ENCODE measurements at places on chromosomes 2 and 18.

GRCh38 chr2:222307143-222307756 is 8.5 kb upstream of the PAX3 start:
- no peak for DNase-seq

DNA sequence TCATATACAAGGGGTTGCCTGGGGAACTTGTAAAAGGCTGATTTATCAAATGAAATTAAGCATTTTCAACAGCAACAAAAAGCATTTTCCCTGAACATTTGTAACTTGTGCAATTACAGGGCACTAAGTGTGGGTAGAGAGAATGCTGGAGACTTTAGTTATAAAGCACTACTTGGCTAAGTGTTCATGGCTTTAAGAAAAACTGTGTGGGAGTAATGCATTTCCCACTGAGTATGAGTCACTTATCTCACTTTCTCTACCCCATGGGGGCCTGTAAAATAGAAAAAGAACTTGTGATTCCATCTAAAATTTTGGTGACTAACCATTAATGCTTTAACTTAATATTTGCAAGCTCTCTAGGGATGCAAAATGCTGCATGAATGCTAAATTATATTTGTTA is 193.4 kb downstream of the CCDC102B start:
- DNase-seq = no peak

DNA sequence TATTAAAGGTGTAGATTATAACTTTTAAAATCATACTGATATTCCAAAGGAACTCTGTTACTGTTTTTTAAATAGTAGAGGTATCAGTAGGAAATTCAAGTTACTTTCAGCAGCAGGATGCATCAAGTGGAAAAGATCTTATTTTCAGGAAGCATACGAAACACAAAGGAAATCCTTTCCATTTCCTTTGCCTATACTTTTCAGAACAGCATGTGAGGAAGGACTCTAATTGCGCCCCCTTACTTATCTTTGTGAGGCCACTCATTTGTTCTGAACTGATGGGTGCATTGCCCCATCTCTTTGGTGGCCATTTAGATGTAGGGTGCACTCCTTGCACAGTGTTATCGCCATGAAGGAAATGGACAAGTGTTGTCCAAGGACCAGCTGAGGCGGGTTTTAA is 145.3 kb downstream of the BABAM2 start:
- no peak for DNase-seq

DNA sequence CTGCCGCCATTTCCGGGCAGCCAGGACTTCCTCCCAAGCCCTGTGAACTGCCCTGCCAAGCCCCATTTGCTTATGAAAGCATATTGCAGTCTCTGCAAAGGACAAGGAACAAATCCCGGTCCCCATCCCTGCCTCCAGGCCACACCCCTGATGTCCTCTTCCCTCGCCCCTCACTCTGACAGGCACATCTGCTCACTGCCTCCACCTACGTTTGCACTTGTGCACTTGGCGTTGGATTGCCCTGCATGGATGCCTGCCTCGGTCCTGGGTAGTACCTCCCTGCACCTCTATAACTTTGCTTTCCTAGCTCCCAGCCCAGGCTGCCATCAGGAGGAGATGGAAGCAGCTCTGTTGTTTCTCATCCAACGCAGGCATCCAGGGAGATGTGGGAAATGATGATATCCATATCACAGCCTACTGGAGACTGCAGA is 19.6 kb upstream of the RPL31 start:
- no peak for DNase-seq

DNA sequence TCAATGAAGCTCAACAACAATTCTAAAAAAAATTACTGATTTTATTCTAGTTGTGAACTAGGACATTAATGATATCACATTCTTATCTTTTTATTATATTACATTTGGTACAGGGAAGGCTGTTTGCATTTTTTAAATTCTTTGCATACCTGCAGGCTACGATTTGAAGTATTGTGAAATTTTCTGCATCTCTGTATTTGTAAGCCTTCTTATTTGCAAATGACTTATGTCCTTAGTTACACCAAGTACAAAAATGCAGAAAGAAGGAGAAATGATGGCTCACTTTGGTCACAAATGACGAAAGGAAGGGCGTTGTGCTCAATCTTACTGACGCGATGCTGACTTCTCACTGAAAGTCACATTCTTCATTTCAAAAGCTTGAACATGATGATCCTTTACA is 227.5 kb upstream of the SOX11 start:
- DNase-seq = no peak

DNA sequence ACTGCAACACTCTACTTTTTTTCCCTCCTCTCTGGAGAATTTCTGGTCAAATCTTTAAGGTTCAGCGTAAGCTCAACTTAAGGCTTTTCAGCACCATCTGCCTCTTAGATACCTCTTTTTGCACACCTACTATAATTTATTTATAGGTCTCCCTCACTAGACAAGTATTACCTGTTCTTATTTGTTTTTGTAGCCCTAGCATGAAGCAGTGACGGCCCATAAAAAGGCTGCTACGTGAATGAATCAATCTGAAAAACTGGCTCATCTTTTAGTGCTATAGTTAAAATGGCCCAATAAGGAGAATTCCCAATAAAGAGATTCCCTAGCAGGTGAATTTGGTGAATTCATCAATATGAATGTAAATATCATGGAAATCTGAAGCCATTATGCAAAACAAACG is 6.5 kb downstream of the RNF149 start:
- DNase-seq = no peak

GRCh38 chr18:55910296-55910695 is 322.3 kb upstream of the TCF4 start:
- DNase-seq = no peak

DNA sequence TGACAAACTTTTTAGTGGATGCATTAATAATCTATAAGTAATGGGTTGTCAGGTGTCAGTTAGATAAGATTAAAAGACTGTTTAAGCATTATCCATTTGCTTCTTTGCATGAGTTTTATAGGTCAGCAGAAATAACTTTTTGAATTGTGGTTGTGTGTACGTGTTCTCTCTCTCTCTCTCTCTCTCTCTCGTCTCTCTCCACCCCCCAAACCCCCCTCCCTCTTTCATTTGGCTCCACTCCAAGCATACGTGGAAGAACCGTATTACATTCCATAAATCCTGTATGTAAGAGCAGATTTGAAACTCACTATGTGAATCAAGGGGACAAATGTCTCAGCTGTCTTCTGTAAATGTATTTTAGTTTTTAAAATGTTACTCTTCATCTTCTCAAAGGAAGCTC is 120.2 kb downstream of the MEIS1 start:
- DNase-seq = no peak

DNA sequence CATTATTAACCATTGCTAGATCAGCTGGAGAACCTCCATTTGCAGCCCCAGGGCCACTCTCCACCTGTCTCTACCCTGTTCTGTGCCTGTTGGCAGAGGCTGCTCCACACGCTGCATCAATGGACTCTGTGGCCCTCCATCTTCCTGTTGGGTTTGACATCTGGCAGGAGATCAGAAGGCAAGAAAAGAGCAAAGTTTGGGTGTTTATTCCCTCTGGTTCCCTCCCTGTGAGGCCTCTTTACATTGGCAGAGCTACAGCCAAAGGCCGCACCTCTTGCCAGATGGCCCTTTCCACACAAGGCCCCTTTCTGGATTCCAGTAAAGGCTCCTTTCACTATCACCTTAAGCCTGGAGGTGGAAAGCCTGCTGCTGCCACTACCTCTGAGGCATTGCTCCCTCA is 110.9 kb upstream of the RND3 start:
- DNase-seq = no peak

DNA sequence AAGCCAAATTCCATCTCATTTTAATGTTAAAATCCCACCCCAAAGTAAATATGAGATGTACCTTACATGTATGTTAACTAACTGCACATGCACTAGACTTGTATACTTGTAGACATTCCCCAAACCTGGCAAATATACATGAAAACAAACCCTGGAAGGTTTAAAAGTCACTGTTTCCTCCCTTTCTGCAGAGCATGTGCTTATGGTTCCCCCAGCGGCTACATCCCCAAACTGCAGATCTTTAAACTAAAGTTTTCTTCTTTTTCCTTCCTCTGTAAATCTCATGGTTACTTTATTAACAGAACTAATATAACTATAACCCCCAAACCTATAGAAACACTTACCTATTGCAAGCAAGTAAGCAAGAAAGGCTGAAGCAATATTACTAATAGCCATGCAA is 731.5 kb downstream of the LRP1B start:
- no peak for DNase-seq

DNA sequence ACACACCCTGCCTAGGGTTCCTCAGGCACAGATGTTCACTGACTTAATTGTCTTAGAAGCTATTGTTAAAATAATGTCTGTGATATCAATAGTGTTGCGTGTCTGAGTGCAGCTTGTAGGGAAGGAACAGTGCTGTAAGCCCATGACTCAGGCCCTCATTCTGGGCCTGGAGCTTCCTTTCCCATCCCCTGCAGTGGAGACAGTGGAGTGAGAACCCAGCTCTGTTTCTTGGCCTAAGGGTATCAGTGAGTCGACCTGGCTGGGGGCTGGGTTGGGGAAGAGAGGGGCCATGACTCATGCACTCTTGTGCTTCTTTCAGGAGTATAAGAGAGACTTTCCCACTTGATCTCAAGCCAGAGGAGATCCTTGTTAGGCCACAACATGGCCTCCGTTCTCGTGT is 106.8 kb downstream of the HRH4 start:
- no peak for DNase-seq

DNA sequence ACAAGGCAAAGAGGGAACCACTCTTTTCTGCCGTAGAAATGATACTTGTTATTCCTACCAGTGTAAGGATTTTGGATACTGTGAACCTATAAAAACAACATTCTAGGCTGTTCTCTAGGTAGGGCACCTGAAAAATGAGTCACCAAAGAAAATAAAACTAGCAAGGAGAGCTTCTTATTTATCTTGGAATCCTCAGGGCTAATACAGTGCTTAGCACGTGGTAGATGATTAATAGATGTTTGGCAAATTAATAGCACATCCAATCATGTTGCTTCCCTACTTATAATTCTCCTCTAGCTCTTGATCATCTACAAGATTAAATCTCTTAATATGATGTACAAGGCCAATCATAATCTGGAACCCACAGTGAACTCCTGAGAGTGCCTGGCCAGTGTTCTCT is 73.1 kb downstream of the AAK1 start:
- DNase-seq = no peak

- no peak for DNase-seq
Observed at GRCh38 chr2:209208211-209208610, 215.6 kb upstream of the MAP2 start.

DNA sequence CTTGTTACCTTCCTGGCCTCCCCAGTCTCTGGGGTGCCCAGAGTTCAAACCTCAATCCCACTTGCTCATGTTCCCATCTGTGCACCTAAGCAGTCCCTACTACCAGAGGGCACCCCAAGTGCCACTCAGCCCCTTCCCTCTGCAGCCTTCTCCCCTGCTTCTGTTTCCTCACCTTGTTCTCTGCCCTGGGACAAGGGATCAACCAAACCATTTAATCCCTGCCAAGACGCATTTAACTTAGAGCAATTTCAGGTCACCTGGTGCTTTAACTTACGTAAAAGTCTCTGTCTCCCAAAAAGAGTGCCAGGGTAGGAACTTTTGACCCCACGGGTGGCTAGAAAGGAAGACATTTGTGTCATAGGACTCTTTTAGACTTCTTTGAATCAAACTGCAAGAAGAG is 67.2 kb downstream of the SRD5A2 start:
- no peak for DNase-seq

DNA sequence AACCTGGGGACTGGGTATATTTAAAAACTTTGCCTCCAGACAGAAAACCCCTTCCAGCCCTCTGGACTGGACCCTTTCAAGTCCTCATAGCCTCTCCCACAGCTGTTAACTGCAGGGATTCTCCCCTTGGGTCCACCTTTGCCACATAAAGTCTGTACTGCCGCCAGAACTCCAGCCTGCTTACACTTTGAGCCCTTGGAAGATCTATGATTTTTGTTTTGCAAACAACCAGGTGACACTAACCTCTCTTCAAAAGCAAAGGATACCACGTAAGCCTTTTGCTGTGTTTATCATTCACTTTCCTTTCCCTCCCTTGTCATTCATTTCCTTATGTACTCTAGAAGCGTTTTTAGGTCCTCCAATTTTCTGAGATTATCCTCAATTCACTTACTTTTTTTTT is 4.1 kb upstream of the AGXT start:
- DNase-seq = no peak

GRCh38 chr2:160201849-160202539 is 1.9 kb upstream of the ITGB6 start:
- no peak for DNase-seq

DNA sequence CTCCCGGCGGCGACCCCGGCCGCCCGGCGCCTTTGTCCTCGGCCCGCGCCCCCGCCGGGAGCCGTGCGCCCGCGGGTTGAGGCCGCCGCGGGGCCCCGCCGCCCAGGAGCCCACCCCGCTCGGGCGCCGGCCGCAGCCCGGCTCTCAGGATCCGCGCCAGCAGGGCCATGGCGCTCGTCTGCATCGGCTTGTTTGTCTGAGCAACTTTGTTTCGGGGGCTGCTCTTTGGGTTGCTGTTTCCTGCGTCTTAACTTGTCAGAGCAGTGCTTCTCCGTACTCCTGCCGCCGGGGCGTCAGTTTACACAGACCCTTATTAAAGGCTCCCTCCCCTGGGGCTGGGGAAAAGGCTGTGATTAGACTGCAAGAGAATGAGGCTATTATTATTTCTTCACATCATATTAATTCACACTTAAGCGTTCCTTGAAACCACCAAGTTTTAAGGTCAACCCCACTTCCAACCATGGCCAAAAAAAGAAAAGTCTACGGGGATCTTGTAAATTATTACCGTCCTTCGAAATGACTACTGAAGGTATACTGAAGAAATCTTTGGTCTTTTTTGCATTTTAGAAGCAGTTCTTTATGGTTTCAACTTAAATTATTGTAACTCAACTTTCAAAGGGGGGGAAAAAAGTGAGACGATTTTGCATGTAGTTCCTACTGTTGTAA is at the start of gene CYP27C1:
TSS of gene CYP27C1 (minus strand) at position 198 of the 666 bp plus-strand sequence. CDS start at position 169, 29 bp downstream.
- DNase-seq = no peak

DNA sequence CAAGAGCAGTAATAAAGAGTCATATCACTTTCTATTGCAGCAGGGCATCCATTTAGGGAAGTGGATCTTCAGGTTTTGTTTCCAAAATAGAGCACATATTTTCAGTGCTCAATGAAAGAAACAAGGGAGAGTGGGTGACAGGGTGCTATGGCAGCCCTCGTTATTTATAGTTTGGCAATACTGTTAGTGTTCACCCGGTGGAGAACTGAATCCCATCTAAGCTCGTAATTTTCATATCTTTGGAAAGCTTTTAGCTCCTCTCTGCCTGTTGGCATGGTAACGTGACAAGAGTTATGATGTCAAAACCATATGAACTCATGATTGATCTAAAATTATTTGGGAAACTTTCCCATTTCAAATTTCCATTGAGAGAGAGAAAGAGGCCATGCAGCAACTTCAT is 331.9 kb downstream of the LRRTM1 start:
- DNase-seq = no peak

DNA sequence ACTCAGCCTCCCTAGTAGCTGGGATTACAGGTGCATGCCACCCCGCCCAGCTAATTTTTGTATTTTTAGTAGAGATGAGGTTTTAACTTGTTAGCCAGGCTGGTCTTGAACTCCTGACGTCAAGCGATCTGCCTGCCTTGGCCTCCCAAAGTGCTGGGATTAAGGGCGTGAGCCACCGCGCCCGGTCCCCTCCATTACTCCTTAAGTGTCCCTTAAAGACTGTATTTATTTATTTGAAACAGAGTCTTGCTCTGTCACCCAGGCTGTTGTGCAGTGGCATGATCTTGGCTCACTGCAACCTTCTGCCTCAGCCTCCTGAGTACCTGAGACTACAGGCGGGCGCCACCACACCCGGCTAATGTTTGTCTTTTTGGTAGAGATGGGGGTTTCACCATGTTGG is 148.6 kb downstream of the TGIF1 start:
- DNase-seq = no peak

GRCh38 chr2:238949710-238950345 is 101.9 kb downstream of the TWIST2 start:
- no peak for DNase-seq

Data from stimulated activated CD4-positive, alpha-beta T cell treated with anti-CD3 and anti-CD28 coated beads, TNF-alpha, amount 100 ng/mL, for 24 hours (primary cell).